ENCODE measurements at places on chromosomes 4 and X.

- no peak for DNase-seq
Observed at GRCh38 chrX:39750256-39750790, 347.4 kb downstream of the BCOR start.

DNA sequence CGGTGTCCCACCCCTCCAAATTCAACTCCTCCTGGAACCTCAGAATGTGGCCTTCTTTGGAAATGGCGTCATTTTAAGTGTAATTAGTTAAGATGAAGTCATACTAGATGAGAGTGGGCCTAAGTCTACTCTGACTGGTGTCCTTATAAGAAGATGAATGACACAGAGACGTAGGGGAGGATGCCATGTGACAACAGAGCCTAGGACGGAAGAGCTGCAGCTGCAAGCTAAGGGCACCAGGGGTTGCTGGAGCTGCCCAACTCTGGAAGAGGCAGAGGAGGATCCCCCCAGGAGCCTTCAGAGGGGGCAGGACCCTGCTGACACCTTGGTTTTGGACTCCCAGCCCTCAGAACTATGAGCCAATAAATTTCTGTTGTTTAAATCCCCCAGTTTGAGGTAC, 115.1 kb downstream of the STK32B start:
- no peak for DNase-seq

DNA sequence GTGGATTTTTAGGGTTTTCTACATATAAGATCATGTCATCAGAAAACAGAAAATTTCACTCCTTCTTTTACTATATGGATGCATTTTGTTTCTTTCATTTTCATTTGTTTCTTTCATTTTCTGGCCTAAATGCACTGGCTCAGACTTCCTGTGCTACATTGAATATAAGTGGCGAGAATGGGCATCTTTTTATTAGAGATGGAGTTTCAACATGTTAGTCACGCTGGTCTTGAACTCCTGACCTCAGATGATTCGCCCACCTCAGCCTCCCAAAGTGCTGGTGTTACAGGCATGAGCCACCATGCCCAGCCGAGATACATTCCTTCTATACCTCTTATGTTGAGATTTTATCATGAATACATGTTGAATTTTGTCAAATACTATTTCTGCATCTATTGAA, 61.8 kb downstream of the BRWD3 start:
- no peak for DNase-seq

DNA sequence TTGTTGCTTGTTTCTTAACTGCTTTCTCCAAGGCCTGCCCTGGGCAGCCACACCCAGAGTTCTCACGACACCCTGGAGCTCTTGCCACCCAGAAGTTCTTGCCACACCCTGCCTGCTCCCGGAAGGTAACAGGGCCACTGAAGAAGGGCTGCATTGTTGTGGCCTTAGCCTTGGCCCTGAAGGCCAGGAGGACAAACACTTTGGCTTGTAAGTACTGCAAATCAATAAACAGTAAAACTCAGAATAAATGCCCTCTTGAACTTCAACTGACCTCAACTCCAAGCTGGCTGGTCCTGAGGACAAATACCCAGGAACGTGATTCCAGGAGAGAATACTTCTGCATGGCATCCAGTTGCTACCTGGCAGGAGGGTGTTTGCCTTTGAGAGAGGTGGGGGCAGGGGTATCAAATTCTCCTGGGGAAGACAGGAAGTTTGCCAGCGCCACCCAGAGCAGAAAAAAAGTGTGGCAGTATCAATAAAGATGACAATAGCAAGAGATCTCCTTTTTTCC, 54.1 kb downstream of the TLR10 start:
- DNase-seq = no peak

GRCh38 chrX:24954732-24955131, 61.0 kb downstream of the ARX start:
- no peak for DNase-seq

DNA sequence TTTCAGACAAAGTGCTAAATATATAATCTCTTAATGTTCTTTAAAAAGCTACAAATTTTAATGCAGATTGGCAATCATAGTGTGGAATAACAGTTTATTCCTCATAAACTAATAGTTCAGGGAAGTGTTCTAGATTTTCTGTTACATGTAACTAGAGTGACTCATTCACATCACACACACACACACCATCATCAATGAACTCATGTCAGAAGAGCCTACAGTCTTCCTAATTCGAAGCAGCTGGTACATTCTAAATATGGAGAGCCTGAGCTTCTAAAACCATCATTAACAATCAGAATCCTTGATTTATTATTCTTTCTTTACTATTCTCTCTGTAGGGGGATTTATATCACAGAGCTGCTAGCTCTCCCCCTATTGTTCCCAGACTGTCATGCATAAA, 49.6 kb downstream of the DKK2 start:
- no peak for DNase-seq

DNA sequence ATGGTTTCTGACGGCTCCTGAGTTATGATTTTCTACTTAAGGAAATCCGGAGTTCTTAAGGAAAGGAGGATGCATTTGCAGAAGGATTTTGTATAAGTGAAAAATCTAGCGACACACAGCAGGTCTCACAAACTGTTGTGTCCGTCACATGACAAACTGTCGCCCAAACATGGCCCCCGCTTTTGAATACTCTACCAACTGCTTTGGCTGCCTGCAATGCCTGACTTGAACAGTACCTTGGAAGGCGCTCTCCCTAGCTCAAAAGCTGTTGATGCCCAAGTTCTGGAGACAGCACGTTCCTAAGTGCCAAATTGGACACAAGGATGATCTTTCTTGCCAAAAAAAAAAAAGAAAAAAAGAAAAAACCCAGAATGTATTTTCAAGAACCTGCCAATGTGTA, 103.2 kb downstream of the ENPP6 start:
- DNase-seq = no peak

GRCh38 chrX:23383411-23383810, 48.8 kb downstream of the PTCHD1 start:
- no peak for DNase-seq

DNA sequence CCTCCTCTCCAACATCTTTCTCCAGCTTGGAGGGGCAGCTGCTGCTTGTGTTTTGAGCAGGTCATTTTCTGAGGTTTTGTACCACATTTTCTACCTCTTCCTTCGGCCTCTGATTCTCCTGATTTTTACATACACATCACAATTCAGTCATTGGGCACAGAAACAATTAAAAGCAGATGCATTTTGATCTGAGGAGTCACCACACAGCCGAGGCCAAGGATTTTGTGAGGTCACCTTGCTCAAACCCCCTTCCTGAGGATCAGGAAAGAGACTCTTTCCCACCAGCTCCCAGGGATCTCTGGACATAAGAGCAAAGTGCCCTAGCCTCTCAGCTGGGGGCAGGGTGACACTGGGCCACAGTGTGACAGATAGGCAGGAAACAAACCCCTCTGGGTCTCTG, 5.4 kb upstream of the FATE1 start:
- DNase-seq = no peak

DNA sequence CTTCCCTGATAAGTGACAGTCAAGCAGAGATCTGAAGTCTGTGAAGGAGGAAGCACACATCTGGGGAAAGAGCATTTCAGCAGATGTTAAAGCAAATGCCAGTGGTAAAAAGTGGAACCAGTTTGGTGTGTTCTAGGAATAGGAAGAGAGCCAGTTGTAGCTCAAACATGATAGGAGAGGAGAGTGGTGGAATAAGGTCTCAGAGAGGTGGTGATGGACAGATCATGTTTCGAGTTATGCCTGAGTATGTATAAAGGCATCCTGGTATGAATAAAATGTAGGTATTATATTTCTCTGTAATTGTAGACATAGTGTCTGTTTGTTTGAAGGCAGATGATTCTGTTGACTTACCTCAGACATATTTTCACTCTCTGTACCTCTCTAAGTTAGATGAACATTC, 89.1 kb downstream of the LARP7 start:
- DNase-seq = no peak

GRCh38 chr4:86089781-86090323, 270.0 kb downstream of the MAPK10 start:
- DNase-seq = peak; percentile 3

- DNase-seq = no peak
Observed at GRCh38 chr4:59518005-59518823, 1681.9 kb upstream of the ADGRL3 start.

DNA sequence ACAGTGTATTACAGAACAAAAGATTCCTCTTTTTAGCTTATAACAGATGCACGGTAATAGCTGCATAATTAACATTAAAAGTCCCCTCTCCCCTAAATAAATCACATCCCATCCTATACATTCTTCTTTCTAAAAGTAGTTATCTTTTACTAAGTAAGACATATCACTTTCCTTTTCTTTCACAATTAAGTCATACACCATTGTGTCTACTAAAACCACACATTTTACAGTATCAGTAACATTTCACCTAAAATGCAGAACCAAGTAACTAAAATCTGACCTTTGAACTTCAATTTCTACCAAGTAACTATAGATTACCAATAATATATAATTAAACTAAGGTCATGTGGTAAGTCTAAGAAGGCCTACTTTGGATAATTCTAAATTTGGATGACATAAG, 14.2 kb downstream of the DHX15 start:
- DNase-seq = no peak

Measured in NCI-H2227 treated with DMSO at 0.1 percent for 48 hours (cell line).